ENCODE measurements at places on chromosomes 1 and 21.

DNA sequence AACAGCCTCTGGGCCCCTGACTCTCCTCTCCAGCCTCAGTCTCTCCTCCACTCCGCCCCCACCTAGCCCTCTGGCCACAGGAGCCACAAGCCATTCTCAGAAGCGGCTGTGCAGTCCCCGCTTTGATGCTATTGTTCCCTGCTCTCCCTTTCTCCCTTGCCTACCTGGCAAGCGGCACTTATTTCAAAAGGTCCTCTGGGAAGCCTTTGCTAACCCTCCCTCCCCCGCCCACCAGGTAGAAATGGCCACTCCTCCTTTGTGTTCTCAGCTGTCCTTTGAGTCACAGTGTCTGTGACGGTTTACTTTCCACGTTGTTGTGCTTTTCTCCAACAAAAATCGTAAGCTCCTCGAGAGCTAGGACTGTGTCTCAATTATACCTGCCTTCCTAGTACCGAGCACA is 338.4 kb upstream of the PROX1 start:
- H3K36me3 ChIP-seq = no peaks in the 10 kb centered on the region
- H3K27me3 ChIP-seq = no peaks in the 10 kb centered on the region
- no peak for DNase-seq
- H3K4me1 ChIP-seq = no peaks in the 10 kb centered on the region
- H3K4me3 ChIP-seq = no peak overlapping the region
- no peak overlapping the region for H3K27ac ChIP-seq

GRCh38 chr1:214857716-214858115 is 224.8 kb upstream of the KCNK2 start:
- H3K4me1 ChIP-seq = no peaks in the 10 kb centered on the region
- no peaks in the 10 kb centered on the region for H3K36me3 ChIP-seq
- H3K27me3 ChIP-seq = no peaks in the 10 kb centered on the region
- no peak overlapping the region for H3K27ac ChIP-seq
- DNase-seq = no peak

- no peaks in the 10 kb centered on the region for H3K27me3 ChIP-seq
- no peaks in the 10 kb centered on the region for H3K4me1 ChIP-seq
- H3K4me3 ChIP-seq = no peak overlapping the region
- H3K27ac ChIP-seq = no peak overlapping the region
- H3K36me3 ChIP-seq = no peaks in the 10 kb centered on the region
Measured at GRCh38 chr1:34696981-34697380, 57.9 kb upstream of the GJB5 start.

DNA sequence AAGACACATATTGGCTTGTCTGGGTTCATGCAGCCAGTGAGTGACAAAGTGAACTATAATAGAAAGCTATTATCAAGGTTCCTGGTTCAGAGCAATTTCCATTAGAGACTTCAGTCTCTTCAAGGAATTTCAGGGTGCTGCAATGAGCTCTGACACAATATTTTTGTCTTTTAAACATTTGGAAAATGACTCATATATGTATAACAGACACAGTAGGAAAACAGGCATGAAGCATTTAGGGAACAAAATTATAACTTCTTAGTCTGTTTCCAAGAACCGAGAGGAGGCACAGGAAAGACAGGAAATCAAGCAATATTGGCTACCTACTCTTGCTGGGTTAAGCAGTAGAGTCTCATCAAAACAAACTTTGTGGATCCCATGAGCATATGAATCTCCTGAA is 170.4 kb downstream of the PTPRC start:
- H3K27me3 ChIP-seq = no peaks in the 10 kb centered on the region
- no peaks in the 10 kb centered on the region for H3K36me3 ChIP-seq
- H3K4me3 ChIP-seq = no peak overlapping the region
- no peak for DNase-seq
- H3K4me1 ChIP-seq = no peaks in the 10 kb centered on the region
- H3K27ac ChIP-seq = no peak overlapping the region

GRCh38 chr1:163230827-163231226 is 28.1 kb upstream of the RGS5 start:
- no peak overlapping the region for H3K4me3 ChIP-seq
- no peak for DNase-seq
- no peaks in the 10 kb centered on the region for H3K4me1 ChIP-seq
- no peaks in the 10 kb centered on the region for H3K27me3 ChIP-seq
